ENCODE measurements at places on chromosomes 11 and 22.

DNA sequence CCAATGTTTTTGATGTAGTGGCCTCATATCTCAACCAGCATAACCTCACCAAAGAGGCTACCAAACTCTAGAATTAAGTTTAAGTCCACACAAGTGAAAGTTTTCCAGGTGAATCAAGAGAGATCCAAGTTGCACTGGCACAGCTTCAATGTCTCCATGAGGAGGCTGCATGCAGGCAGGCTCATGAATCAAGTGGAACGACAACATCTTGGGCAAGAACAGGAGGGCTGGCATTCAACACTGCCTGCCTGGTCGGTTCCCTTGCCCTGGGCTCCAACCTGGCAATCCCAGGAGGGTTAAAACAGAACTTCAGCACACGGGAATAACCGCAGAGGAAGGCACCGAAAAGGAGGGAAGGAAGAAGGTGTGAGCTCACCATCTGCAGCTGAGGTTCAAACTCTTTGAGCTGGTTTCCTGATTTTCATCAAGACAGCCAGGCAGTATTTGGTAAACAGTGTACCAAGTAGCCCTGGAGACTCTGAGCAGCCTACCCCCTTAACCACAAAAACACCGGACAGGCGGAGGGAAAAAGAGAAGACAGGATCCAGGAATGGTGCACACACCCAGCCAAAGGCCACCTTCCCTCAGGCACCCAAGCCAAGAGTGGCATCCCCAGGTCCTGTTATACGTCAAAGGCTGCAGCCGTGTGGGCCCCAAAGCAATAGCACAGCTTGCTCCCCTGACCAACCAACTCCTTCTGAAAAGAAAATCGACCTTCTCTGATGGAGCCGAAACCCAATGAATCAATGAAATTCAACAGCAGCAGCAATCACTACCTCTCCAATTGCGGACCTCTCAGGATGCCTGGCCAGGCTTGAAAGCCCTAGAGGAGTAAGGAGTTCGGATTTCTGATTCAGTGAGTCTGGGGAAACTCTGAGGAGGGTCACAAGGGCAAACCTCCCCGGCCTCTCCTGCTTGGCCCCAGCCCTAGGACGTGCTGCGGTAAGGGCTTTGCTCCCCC is 1.3 kb downstream of the PACSIN2 start:
- no peak for DNase-seq

GRCh38 chr11:746289-747157 is 741 bp upstream of the TALDO1 start:
- no peak for DNase-seq

DNA sequence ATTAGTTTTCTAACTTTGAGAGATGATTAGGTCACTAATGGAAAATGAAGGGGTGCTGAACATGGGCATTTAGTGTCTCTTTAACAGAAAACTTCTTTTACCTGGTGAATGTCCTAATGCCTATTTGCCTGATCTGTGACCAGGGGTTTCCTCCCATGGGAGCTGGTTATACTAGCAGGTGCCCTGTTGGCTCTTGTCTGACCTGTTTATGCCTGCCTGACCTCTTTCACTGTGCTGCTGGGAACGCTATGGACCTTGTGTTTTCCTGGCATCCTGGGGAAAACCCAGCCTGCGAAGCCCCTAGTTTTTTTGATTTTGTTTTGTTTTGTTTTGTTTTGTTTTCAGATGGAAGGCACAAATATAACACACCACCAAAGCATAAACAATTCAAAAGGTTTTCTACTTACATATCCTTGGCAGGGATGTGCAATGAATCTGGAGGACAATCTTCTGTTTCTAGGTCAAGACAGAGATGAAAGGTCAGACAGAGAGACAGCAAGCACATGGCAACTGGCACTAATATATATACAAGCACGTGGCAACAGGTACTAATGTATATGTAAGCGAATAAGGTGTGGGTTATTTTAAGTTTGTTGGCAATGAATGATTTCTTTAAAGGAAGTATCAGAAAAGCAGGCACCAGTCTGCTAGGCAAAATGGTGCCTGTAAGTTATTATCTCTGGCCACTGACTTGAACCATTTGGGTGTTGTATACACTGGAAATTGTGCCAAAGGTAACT is 390.2 kb downstream of the LUZP2 start:
- no peak for DNase-seq

DNA sequence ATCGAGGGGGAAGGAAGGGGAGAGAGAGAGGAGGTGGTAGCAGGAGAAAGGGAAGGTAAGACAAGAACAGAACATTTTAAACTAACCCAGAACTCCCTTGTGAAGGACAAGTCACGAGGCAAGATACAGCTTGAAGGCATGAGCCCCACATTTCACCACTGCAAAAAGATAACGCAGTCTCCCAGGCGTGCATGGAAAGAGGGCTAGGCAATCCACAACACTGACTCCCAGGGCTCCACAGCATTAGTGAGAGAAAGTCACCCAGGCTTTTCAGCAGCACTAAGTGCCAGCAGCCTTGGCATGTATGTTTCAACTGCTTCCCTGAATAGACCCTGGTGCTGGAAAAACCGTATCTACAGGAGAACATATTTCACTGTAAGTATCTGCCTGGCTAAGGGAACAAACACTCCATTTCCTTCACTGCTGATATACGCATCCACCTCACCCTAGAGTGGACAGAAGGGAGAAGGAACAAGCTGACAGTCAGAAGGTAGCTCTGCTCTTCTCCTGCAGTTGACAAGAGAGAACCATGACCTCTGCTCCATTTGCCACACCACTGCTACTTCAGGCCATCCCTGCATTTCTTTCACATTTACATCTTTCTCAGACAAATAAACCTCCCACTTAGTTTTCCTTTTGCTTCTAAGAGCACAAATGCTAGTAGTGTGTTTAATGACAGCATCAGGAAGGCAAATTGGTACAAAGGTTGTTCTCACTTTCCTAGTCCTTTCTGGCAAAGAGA is 87.9 kb downstream of the AMBRA1 start:
- DNase-seq: no peak

- DNase-seq: no peak
Observed at GRCh38 chr22:25420471-25420924, 144.0 kb upstream of the GRK3 start.

Measured in activated T-helper 1 cell treated with Interleukin-2 at 50 U/mL for 16 hours (primary cell).